CD4-positive, alpha-beta T cell treated with Interleukin-15 for 4 hours (primary cell): ENCODE measurements at places on chromosomes 4 and X.

DNA sequence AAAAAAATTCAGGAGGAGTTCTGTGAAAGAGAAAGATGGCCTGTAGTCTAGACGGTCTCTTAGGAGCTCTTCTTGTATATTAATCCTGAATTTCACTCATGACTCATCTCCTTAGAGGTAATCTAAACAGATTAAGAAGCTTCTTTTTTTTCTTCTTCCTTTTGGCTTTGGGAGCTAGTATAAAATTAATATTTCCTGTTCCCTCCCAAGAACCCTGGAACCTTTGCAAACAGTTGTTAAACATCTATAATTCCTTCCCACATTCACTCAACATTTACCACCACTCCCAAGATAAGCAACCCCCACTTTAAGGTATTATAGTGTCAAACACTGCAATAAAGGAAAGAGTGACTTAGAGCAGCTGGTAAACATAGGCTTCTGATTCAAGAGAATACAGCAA lies 146.4 kb upstream of the EDNRA start:
- DNase-seq = no peak

GRCh38 chr4:94006932-94007331 lies 178.4 kb downstream of the ATOH1 start:
- DNase-seq = no peak

- no peak for DNase-seq
Observed at GRCh38 chrX:21376636-21377035, 2.4 kb downstream of the CNKSR2 start.

- DNase-seq = peak; percentile 0
Observed at GRCh38 chrX:134374294-134374693, 85.7 kb upstream of the HPRT1 start.

DNA sequence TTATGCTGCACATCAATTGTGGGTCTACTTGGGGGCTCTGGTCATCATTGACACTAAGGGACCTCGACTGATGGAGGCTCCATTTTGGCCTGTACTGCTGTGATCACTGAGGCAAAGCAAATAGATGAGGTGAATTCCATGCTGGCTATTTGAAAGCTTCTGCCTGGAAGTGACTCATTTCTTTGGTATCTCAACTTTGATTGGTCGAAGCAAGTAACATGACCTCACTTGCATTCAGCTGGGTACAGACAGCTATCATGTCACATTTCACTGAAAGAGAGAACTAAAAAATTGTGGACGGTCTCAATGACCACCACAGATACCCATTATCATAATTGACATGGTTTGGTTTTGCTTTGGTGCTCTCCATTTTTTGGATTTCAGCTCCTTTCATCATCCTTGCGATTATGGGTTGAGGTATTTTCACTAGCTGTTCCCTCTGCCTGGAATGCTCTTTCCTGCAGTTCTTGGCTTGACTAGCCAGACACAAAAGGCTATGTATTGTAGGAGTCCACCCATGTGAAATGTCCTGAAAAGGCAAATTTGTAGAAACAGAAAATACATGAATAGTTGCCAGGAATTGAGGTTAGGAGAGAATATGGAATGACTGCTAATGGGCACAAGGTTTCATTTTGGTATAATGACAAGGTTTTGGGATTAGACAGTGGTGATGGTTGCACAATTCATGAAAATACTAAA lies 369.2 kb upstream of the LCORL start:
- DNase-seq = no peak

DNA sequence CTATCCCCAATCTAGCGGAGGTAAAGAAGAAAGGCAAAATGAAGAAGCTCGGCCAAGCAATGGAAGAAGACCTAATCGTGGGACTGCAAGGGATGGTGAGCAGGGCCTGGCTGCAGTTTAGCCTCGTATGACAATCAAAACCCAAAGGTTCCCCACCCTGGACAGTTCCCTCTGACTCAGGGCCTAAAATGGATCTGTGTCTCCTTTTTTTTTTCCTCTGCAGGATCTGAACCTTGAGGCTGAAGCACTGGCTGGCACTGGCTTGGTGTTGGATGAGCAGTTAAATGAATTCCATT lies 986 bp downstream of the HDAC6 start:
- DNase-seq = no peak
